ENCODE measurements at places on chromosomes 11 and 22.

DNA sequence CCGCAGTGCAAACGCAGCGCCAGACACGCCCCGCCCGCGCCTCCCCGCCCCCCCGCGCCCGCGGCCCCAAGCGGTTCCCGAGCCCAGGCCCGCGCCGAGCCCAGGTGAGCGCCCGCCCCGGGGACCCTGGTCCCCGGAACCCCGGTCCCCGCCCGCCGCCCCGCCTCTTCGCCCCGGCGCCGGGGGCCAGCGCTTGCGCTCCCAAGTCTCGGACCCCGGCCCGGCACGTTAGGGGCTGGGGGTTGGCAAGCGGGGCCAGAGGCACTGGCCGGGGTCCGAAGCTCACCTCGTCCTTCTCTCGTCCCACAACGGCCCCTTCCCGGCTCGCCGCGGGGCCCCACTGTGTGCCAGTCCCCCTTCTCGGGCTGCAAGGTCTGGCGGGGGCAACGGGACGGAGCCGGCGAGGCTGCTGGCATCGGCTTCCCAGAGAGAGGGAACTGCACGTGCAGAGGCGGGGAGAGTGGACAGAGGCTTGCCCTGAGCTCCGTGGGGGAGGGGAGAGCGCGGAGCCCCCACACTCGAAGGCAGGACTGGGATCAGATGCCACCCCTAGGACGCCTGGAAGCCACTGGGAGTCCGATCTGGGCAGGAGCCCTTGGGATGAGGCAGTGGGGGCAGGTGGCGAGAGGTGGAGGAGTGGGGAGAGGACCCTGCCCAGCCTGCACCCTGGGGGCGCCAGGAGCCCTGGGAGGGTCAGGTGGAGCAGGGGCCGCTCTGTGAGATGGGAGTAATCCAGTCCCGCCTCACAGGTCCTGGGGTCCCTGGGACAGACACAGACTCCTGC lies 1.8 kb upstream of the AIFM3 start:
- DNase-seq, result no peak

GRCh38 chr22:47030881-47031627 lies 268.6 kb downstream of the TBC1D22A start:
- no peak for DNase-seq

- no peak for DNase-seq
These were observed 151.1 kb upstream of the CHORDC1 start for GRCh38 chr11:90373971-90374370.

- no peak for DNase-seq
These were observed 965 bp downstream of the TCN2 start for GRCh38 chr22:30607939-30608338.

DNA sequence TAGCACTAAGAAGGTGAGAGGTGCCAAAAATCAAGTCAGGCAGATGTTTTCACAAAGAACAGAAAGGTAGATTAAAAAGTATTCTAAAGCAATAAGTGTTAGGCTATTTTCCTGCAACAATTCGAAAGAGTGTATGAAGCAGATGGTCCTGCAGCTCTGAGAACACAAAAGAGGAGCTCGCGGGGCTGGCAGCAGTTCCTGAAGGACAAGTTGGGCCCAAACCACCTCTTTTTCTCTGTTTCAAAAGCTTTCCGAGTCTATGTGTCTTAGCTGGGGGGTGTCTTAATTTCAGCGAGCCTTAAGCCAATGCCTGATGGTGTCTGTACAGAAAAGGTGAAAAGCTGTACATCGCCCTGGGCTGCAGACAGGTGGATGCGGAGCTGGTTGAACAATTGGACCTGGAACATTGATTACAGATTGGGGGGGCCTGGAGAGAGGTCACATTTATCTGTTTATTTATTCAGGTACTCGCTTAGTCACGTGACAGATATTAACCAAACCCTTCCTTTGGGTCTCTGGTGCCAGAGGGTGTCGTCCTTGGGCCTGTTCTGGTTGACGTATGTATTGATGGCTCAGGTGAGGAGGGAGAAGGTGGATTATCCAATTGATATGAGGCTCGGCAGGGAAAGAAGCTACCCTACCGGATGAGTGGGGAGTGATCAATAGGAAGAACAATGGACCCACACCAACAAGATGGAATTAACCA lies 24.7 kb downstream of the GRIK4 start:
- DNase-seq, result no peak

GRCh38 chr11:123308077-123308476 lies 113.0 kb upstream of the CLMP start:
- no peak for DNase-seq

- DNase-seq, result no peak
These were observed 28.0 kb downstream of the FADS2 start for GRCh38 chr11:61855939-61856680.

DNA sequence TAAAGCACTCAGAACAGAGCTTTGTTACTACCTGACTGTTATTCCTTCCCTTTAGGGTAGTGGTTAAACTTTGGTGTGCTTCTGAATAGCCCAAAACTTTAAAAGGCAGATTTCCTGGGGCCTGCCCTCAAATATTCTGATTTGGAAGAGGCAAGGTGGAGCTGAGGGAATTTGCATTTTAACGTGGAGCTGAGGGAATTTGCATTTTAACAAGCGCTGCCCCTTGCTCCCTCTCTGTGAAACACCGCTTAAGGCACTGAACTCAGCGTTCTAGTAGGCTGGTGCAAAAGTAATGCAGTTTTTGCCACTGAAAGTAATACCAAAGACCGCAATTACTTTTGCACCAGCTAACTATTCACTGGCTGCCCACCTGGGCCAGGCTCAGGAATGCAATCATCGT lies 35.0 kb downstream of the TPST2 start:
- no peak for DNase-seq

- no peak for DNase-seq
These were observed 17.6 kb upstream of the NCR3LG1 start for GRCh38 chr11:17333799-17334586.

- DNase-seq, result no peak
These were observed 88.1 kb upstream of the IGLL5 start for GRCh38 chr22:22799561-22799960.

- no peak for DNase-seq
These were observed 61.3 kb upstream of the YPEL1 start for GRCh38 chr22:21796863-21797262.

DNA sequence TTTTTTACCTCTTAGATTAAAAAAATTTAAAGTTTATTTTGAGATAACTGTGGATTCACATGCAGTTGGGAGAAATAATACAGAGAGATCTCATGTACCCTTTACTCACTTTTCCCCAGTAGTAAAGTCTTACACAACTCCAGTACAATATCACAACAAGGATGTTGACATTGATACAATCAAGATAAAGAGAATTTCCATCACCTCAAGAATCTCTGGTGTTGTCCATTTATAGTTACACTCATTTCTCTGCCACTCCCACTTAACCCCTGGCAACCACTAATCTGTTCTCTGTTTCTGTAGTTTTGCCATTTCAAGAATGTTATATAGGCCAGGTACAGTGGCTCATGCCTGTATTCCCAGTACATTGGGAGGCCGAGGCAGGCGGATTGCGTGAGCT lies 10.5 kb upstream of the ZBED5 start:
- no peak for DNase-seq

GRCh38 chr11:105609832-105610781 lies at the start of gene GRIA4:
GRIA4 (plus strand) TSS chr11:105610073; CDS start chr11:105610998, 925 bp downstream.
- DNase-seq, result peak; percentile 74

GRCh38 chr11:126466236-126467045 lies 111.0 kb downstream of the ST3GAL4 start:
- no peak for DNase-seq

DNA sequence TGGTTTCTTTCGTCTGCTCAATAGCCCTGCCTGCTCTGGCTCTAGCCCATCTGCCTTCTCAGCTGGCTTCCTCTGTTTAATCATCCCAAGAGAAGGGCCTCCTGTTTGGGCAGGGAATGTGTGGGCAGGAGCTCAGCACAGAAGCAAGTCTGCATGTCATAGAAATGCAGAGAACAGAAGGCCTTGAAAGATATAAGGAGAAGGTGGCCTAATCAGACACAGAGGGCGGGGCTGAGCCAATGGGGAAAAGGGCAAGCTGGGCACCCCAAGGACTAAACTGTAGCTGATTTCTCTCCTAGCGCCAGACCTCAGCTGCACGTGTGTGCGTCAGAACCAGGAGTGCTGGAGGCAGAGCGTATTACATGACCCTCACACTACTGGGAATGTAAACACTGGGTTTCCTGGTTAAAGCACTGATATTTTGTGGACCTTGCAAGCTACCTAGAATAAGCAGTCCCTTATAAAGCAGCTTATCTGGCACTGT lies 7.6 kb upstream of the CCKBR start:
- DNase-seq, result no peak

GRCh38 chr11:20056109-20056949 lies 103.9 kb downstream of the DBX1 start:
- no peak for DNase-seq

- no peak for DNase-seq
These were observed 86.5 kb upstream of the B3GAT1 start for GRCh38 chr11:134498326-134499139.

DNA sequence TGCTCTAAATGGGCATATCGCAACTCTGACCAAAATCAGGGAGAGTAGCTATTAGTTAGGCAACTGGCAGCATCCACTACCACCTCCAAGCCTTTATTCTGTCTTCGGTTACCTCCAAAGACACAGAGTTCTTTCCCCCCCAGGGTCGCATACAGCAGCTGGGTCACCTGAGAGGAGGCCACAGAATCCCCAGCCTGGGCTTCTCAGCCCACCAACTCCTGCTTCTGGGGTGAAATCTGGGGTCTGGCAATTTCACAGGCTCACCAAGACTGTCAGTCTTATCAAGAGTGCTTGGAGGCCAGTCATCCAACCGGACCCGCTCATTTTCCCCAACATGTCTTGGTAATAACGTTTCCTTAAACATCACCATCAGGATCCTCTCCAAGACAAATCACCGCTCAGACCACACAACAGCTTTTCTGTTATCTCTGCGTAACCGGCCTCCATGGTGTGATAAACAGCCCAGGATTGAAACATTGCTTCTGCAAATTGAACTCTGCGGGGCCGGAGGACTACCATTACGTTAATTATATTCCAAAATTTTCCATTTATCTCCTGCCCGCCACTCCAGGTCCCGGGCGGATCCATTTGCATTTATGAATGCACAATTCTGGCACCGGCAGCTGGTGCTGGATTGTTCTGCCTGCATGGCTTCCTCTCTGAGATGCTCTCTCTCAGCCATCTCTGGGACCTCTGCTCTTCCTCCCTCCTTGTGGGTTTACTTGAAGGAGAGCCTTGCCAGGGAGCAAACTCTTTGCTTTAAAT lies 35.6 kb downstream of the RTL6 start:
- DNase-seq, result no peak

DNA sequence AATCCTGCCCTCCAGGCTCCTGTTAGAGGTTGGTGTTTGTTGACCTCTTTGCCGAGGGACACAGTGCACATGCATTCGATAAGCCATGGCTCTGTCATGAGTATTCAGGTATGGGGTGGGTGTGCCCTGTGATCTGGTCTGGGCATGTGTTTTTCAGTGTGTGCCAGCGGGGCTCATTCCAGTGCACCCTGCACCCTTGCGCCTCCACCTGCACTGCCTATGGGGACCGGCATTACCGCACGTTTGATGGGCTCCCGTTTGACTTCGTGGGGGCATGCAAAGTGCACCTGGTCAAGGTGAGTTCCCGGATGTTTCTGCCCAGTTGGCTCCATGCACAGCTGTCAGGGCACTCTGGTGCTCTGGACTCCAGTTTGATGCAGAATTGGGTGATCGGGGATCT lies 44.2 kb downstream of the OTOG start:
- no peak for DNase-seq

- DNase-seq, result no peak
These were observed 24.9 kb upstream of the SEPTIN5 start for GRCh38 chr22:19689408-19689807.

DNA sequence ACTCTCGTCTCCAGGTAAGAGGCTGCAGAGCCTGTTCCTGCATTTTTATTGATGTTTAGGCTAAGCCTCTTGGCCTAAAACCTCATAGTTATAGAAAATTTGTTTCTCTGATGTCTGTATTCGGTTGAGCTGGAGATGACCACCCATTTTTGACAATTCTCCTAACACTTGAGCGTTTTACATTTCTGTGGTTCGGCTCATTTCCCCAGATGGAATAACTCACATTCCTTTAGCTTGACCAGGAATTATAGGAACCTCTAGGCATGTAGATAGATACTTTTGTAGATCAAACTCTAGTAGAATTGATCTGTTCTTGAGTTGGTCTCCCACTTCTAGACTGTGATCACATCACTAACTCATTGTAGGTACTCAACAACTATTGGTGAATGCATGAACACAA lies 172.6 kb upstream of the CADM1 start:
- DNase-seq, result no peak

DNA sequence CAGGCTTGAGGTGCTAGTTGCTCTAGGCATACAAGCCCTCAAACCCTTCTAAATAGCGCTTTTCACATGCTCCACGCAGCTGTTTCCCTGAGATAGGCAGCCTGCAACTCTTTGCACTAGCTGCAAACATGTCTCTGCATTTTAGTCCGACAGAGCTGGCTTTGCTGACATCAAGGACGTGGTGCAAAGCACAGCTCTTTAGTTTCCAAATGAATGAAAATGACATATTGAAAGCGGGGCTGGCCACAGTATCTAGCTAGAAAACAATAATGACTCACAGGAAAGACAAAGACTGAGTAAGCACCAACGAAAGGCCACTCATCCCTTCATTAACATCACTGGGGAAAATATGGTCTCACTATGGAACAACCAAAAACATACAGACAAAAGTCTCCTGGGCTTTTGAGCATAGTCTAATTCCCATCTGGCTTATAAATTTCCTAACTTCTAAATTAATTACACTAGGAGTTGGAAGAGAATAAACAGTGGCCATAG lies 15.3 kb upstream of the ZC3H12C start:
- DNase-seq, result peak; percentile 60

- DNase-seq, result no peak
These were observed 18.1 kb downstream of the MADD start for GRCh38 chr11:47288066-47288465.

DNA sequence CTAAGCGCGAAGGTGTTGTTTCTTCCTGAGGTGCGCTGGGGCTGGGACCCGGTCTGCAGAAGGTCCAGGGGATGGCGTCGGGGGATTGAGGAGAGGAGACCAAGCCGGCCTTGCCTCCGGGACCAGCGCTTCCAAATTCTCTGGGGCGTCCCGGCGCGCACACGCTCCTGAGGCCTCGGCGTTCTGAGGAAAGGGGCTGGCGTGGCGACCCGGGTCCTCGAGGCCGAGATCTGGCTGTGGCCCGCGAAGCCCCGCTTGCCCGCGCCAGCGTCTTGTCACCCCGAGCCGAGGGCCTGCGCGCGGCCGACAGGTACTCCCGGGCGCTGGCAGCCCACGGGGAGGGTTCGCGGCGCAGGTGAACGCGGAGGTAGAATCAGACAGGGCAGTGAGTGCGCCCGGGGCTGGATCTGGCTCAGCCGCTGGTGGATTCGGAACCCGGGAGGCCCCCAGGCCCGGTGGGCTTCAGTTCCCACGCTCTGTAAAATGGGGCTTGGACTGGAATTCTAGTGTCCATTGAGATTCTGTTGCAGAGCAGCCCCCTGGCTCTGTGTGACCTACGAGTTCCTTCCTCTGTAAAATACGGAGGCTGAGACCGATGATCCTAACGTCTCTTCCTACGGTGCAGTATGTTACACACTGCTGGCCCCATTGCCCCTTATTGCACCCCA lies 14.7 kb downstream of the SSH3 start:
- no peak for DNase-seq

- peak; percentile 93 for DNase-seq
These were observed 65.4 kb downstream of the ZC3H12C start for GRCh38 chr11:110158317-110159200.
